ENCODE measurements at places on chromosomes 4 and X. TPM values are rescaled to one million over a fixed set of nuclear protein-coding genes. Genes with fewer than 3 reads are reported as not detected.
A peak's percentile ranks its signal among the peaks of the same experiment; 100 is the strongest.

RIPPLY1 gene
- not detected for total RNA-seq

- no peaks in the 10 kb centered on the region for H3K4me1 ChIP-seq
- H3K4me3 ChIP-seq = no peak overlapping the region
- no peaks in the 10 kb centered on the region for H3K36me3 ChIP-seq
- no peak overlapping the region for H3K27ac ChIP-seq
- DNase-seq = no peak
Measured at GRCh38 chr4:91958596-91958995, 345.2 kb upstream of the GRID2 start.

GRCh38 chrX:15864629-15865028 lies 10.0 kb upstream of the AP1S2 start:
- H3K36me3 ChIP-seq = no peaks in the 10 kb centered on the region
- no peak overlapping the region for H3K4me3 ChIP-seq
- DNase-seq = no peak
- H3K4me1 ChIP-seq = no peaks in the 10 kb centered on the region
- no peak overlapping the region for H3K27ac ChIP-seq
- peaks cover 21% of the 10 kb centered on the region for H3K27me3 ChIP-seq

CT55 gene
- total RNA-seq = not detected

DNA sequence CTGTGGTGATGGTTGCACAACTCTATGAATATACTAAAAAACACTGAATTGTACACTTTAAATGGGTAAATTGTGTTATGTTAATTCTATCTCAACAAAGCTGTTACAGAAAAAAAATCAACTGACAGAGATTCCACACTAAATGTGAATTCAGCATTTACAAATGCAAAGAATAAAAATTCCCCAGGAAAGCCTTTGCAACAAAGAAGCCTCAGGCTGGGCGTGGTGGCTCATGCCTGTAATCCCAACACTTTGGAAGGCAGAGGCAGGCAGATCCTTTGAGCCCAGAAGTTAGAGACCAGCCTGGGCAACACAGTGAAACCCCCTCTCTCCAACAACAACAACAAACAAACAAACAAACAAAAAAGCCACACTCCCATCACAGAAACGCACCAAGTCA lies 8.9 kb downstream of the BCLAF3 start:
- H3K27ac ChIP-seq = no peak overlapping the region
- no peak for DNase-seq
- no peaks in the 10 kb centered on the region for H3K4me1 ChIP-seq
- H3K36me3 ChIP-seq = peaks cover 4% of the 10 kb centered on the region

- no peaks in the 10 kb centered on the region for H3K36me3 ChIP-seq
- H3K4me1 ChIP-seq = no peaks in the 10 kb centered on the region
- H3K4me3 ChIP-seq = no peak overlapping the region
- no peak overlapping the region for H3K27ac ChIP-seq
Measured at GRCh38 chr4:83372931-83373330, 38.3 kb upstream of the HPSE start.

REPS2 gene
- 7.2 TPM for total RNA-seq

TEX13D gene
- not detected for total RNA-seq

- DNase-seq = no peak
- H3K27ac ChIP-seq = no peak overlapping the region
- peaks cover under 1% of the 10 kb centered on the region for H3K4me1 ChIP-seq
- H3K36me3 ChIP-seq = peaks cover 30% of the 10 kb centered on the region
- H3K27me3 ChIP-seq = no peaks in the 10 kb centered on the region
- H3K4me3 ChIP-seq = no peak overlapping the region
Measured at GRCh38 chrX:21968333-21968732, 27.8 kb downstream of the SMS start.

DNA sequence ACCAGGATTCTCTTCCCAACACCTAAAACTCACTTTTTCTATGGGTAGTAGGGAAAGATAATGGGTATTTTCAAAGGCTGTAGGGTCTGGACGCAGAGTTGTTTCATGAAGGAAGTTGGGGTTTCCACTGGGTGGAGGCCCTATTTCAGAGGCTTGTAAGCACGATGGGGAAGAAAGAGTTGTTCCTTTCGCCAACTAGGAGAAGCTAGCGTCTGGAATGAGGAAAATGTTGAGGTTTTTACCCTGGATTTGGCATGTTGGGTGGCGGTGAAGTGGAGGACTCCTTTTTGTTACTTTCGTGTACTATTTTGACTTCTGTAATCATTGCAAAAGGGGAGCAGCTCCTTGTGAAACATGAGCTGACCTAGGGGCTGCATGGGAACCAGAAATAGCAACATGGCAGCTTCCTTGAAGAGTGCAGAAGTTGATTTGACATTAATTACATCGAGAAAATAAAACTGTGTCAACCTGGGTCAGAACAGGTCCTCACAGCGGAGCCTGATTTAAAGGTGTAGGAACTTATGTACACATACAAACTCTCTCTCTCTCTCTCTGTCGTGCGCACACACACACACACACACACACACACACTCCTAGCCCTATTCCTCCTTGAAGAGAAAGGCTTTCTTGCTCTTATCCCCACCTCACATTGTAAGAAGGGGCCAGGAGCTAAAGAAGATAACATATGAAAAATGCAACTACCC lies 19.1 kb downstream of the VSIG4 start:
- no peak for DNase-seq
- no peaks in the 10 kb centered on the region for H3K27me3 ChIP-seq
- no peak overlapping the region for H3K4me3 ChIP-seq
- H3K36me3 ChIP-seq = no peaks in the 10 kb centered on the region
- H3K4me1 ChIP-seq = peaks cover 52% of the 10 kb centered on the region

GRCh38 chr4:44674471-44674870 lies 3.7 kb upstream of the GUF1 start:
- no peaks in the 10 kb centered on the region for H3K36me3 ChIP-seq
- H3K27ac ChIP-seq = no peak overlapping the region
- H3K4me3 ChIP-seq = no peak overlapping the region
- peaks cover 12% of the 10 kb centered on the region for H3K4me1 ChIP-seq

GRCh38 chrX:74272230-74272629 lies 31.8 kb upstream of the ZCCHC13 start:
- no peaks in the 10 kb centered on the region for H3K27me3 ChIP-seq
- no peaks in the 10 kb centered on the region for H3K36me3 ChIP-seq
- no peak overlapping the region for H3K4me3 ChIP-seq
- H3K27ac ChIP-seq = no peak overlapping the region
- no peaks in the 10 kb centered on the region for H3K4me1 ChIP-seq
- DNase-seq = no peak

DNA sequence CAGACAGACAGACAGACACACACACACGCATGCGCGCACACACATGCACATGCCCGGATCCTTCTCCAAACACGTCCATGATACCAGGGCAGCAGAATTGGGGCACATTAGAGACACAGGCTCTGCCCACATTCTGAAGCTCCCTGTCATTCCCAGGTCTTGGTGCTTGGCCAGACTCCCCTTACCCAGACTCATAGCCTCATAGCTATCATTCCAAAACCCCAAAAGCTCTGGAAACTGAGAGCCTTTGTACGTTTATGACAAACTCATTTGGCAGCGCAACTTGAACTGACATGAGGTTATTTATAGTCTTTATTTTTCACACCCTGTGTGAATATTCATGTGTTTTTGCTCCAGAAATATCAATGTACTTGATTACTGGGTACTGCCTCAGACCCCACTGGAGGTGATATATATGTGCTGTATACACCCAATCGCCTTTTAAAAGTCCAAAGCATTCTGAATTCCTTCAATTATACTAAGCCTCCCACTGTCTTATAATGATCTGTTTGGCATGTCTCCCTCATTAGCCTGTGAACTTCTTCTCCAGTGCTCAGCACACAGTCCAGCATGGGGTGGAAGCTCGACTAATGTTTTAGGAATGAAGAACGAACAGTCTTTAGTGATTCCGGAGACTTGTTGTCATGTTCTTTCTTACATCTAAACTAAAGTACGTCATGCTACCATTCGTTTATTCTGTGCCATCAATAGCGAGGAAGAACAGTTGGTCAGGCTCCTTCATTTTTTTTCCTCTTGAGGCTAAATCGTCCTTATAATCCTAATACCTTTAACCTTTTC lies 45.0 kb downstream of the RTL9 start:
- no peaks in the 10 kb centered on the region for H3K36me3 ChIP-seq
- DNase-seq = no peak
- H3K4me1 ChIP-seq = no peaks in the 10 kb centered on the region
- H3K27me3 ChIP-seq = no peaks in the 10 kb centered on the region
- H3K4me3 ChIP-seq = no peak overlapping the region

DNA sequence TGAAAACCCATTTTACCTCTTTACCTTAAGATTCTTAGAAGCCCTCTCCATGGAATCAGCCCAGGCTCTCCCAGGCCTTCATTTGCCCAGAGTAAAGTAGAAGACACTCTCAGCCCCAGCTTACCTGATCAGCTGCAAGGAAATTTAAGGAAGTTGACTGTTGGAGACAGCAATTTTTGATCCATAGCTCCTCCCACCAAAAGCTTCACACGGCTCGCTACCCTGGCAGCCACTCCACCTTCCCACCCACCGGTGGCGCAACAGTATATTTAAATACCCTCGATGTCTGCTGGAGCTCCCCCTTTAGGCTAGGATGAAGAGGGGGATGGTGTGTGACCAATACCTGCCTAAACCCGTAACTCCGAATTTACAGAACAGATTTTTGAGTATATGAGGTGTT lies 75.4 kb downstream of the MBNL3 start:
- no peaks in the 10 kb centered on the region for H3K27me3 ChIP-seq
- H3K27ac ChIP-seq = no peak overlapping the region
- no peaks in the 10 kb centered on the region for H3K4me1 ChIP-seq
- H3K4me3 ChIP-seq = no peak overlapping the region

PRKG2 gene
- 0.10 TPM for total RNA-seq

CUL4B gene
- total RNA-seq = 49.3 TPM

SMIM31 gene
- total RNA-seq = not detected

GRCh38 chr4:660401-660800 lies 13.7 kb downstream of the ATP5ME start:
- H3K4me1 ChIP-seq = peaks cover 5% of the 10 kb centered on the region
- no peak overlapping the region for H3K4me3 ChIP-seq
- H3K36me3 ChIP-seq = no peaks in the 10 kb centered on the region
- DNase-seq = peak; percentile 55

- no peak overlapping the region for H3K27ac ChIP-seq
- no peak for DNase-seq
- H3K4me1 ChIP-seq = no peaks in the 10 kb centered on the region
- no peaks in the 10 kb centered on the region for H3K27me3 ChIP-seq
- H3K36me3 ChIP-seq = peaks cover 94% of the 10 kb centered on the region
Measured at GRCh38 chrX:118615141-118615540, 112.3 kb upstream of the IL13RA1 start.

GRCh38 chrX:11890836-11891514 lies 132.9 kb downstream of the MSL3 start:
- no peak overlapping the region for H3K27ac ChIP-seq
- H3K4me3 ChIP-seq = no peak overlapping the region
- H3K4me1 ChIP-seq = no peaks in the 10 kb centered on the region
- H3K36me3 ChIP-seq = no peaks in the 10 kb centered on the region
- peaks cover 13% of the 10 kb centered on the region for H3K27me3 ChIP-seq

DNA sequence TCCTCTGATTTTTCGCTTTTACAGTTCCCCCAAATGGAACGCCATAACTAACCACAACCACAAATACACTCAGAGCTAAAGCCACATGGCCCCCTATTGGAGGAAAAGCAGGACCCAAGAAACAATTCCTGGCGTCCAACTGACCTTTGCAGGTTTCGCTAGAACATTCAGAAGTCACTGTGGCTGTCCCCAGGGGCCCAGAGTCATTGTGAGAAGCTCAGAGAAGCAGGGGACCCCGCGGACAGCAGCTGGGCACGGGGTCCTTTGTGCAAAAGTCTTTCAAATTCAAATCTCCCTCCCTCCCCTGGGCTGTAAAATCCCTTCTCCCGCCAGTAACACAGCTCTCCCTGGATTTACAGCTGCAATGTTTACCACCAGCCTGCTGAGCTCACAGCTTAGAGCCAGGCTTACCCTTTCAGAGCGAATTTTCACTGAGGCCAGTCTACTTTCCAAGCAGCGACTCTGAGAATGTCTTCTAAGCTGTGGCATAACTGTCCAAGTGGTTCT lies 214.8 kb downstream of the CRLF2 start:
- H3K4me3 ChIP-seq = no peak overlapping the region
- H3K27me3 ChIP-seq = no peaks in the 10 kb centered on the region
- no peaks in the 10 kb centered on the region for H3K36me3 ChIP-seq
- peak; percentile 19 for DNase-seq
- H3K27ac ChIP-seq = no peak overlapping the region
- no peaks in the 10 kb centered on the region for H3K4me1 ChIP-seq

DNA sequence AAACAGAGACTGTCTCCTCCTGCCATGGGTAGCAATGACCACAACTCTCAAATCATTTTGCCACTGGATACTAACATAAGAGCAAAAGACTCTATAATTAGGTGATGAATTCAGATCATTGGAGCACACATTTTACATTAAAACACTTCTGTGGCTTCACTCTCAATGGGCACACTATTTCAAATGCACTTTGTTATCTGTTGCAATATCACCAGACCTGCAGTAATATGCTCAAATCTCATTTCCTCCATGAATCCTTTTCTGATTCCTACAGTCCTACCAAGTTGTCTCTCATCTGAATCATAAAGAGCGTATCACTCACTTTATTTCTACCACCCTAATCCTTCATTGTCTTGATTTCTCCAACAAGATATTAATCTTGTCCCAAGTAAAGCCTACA lies 302.8 kb downstream of the KCNIP4 start:
- no peak overlapping the region for H3K4me3 ChIP-seq
- no peaks in the 10 kb centered on the region for H3K27me3 ChIP-seq
- DNase-seq = no peak
- no peaks in the 10 kb centered on the region for H3K36me3 ChIP-seq
- no peaks in the 10 kb centered on the region for H3K4me1 ChIP-seq
- H3K27ac ChIP-seq = no peak overlapping the region

GRCh38 chr4:125750828-125751466 lies 436.2 kb downstream of the FAT4 start:
- no peak overlapping the region for H3K4me3 ChIP-seq
- H3K27me3 ChIP-seq = no peaks in the 10 kb centered on the region

APBB2 gene
- 80.4 TPM for total RNA-seq

USP17L18 gene
- total RNA-seq = not detected

DNA sequence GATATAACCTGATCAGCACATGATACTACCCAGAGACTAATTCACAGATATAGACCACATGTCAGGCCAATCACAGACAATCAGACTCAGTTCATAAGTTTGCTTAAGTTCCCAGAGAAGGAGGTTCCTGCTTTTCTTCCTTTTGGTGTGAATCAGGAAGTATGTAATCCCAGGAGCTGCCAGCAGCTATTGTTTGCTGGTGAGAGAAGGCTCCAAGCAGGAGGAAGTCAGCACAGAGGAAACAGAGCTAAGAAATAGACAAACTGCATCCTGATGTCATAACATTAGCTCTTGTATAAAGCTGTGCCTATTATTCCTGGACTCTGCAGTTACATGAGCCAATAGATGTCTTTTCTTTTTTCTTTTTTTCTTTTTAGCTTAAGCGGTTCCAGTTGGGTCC lies 50.9 kb downstream of the UCHL1 start:
- H3K4me3 ChIP-seq = no peak overlapping the region
- H3K4me1 ChIP-seq = no peaks in the 10 kb centered on the region
- H3K27me3 ChIP-seq = no peaks in the 10 kb centered on the region
- no peak for DNase-seq
- H3K27ac ChIP-seq = peak overlapping the region; percentile 3
- H3K36me3 ChIP-seq = no peaks in the 10 kb centered on the region

NUDT6 gene
- total RNA-seq = 4.7 TPM

WNK3 gene
- 0.89 TPM for total RNA-seq

SSX1 gene
- not detected for total RNA-seq

NAT8L gene
- 1.9 TPM for total RNA-seq

- H3K27me3 ChIP-seq = no peaks in the 10 kb centered on the region
- no peak for DNase-seq
- H3K36me3 ChIP-seq = no peaks in the 10 kb centered on the region
- H3K4me1 ChIP-seq = no peaks in the 10 kb centered on the region
- H3K27ac ChIP-seq = no peak overlapping the region
Measured at GRCh38 chr4:78379040-78379439, 172.5 kb upstream of the ANXA3 start.

CHIC1 gene
- 11.6 TPM for total RNA-seq

GRCh38 chr4:153731239-153731638 lies 28.6 kb downstream of the RNF175 start:
- H3K4me1 ChIP-seq = peaks cover 26% of the 10 kb centered on the region
- no peak overlapping the region for H3K27ac ChIP-seq
- DNase-seq = no peak
- H3K36me3 ChIP-seq = no peaks in the 10 kb centered on the region
